Thoracic aorta (tissue), 2 donors: ENCODE measurements at places on chromosomes 16 and 17.

DNA sequence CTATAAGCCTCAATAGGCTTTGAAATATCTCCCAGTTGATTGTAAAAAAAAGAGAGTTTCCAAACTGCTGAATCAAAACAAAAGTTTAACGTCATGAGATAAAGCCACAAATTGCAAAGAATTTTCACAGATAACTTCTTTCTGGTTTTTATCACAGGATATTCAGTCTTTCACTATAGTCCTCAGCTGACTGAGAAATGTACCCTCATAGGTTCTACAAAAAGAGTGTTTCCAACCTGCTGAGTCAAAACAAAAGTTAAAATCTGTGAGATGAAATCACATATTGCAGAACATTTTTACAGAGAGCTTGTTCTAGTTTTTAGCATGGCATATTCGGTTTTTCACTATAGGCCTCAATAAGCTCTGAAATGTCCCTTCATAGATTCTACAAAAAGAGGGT lies 559.2 kb downstream of the KCNJ18 start:
- no peak for DNase-seq

- DNase-seq = no peak
Observed at GRCh38 chr17:74147056-74147835, 56.2 kb upstream of the RPL38 start.

DNA sequence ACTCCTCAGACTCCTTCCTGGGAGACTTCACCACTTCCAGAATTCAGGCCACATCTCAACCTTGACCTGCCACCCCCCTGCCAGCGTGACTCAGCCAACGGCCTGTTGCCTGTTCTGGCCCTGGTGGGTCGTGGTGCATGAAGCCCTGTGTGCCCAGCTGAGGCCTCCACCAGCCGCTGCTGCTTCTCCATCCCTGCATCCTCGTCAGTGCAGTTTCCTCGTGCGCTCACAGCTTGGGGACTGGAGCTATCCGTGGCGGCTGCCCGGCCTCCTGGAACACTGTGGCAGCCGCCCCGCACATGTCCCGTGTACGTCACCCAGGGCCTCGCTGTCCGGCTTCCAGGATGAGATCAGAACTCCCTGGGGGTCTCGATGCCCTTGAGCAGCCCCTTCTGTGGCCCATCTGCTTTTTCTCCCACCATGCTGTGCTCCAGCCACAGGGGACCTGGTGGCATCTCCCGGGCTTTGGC lies 8.0 kb upstream of the TEDC2 start:
- no peak for DNase-seq

GRCh38 chr16:69934751-69935150 lies 16.4 kb upstream of the CLEC18A start:
- no peak for DNase-seq

- no peak for DNase-seq
Observed at GRCh38 chr16:48862087-48862532, 252.1 kb upstream of the N4BP1 start.

- DNase-seq = no peak
Observed at GRCh38 chr17:3688027-3688553, 7.9 kb downstream of the P2RX5 start.

GRCh38 chr16:85554889-85555718 lies 58.0 kb upstream of the GSE1 start:
- peak; percentile 53 for DNase-seq
